B cell (primary cell): ENCODE measurements at places on chromosomes 7 and 10. TPM values are rescaled to one million over a fixed set of nuclear protein-coding genes. Genes with fewer than 3 reads are reported as not detected.

GRCh38 chr10:31757831-31758230, 170.8 kb downstream of the ARHGAP12 start:
- DNase-seq, result no peak

The MEOX2 gene
- not detected in 2 replicates for polyA plus RNA-seq

The PROSER2 gene
- 0.10 TPM in 1 of 2 replicates, not detected in the other for polyA plus RNA-seq

DNA sequence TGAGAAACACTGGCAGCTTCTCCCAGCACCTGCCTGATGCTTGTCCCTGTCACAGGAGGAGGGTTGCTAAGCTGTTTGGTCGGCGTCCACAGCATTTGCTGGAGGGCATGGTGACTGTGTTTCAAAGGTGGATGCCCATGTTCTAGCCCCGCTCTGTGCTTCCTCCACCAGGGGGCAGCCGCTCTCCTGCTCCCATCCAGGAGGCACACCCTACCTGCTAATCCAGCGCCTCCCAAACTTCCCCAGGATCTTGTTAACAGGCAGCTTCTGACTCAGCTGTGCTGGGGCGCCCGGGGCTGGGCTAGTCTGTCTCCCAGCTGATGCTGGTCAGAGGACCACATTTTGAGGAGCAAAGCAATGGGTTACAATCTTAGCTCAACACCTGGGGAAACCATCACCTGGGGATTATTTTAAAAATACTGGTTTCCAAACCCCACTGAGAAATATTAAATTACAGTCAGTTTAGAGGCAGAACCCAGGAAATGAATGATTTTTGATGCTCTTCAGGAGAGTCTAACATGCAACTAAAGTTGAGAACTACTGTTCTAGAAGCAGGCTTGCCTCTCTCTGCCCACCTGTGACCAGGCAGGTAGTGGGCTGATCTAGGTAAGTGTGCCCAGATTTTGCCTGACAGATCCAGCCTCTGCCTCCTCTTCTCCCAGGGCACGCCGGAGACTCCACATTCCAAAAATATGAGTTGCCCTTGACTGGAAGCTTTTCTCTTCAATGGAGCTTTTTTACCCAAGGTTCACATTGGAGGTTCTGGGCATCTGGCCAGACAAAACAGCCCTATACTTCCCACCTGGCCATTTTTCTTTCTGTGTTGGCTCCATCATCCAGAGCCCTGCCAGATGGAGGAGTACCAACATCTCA, 92.7 kb upstream of the GPR26 start:
- DNase-seq, result peak; percentile 37

The ACBD7 gene
- polyA plus RNA-seq, result 0.09 and 0.35 TPM in 2 replicates

- DNase-seq, result peak; percentile 18
These were observed 3.1 kb downstream of the HERPUD2 start for GRCh38 chr7:35691827-35692307.

The CYP3A5 gene
- not detected in 2 replicates for polyA plus RNA-seq

DNA sequence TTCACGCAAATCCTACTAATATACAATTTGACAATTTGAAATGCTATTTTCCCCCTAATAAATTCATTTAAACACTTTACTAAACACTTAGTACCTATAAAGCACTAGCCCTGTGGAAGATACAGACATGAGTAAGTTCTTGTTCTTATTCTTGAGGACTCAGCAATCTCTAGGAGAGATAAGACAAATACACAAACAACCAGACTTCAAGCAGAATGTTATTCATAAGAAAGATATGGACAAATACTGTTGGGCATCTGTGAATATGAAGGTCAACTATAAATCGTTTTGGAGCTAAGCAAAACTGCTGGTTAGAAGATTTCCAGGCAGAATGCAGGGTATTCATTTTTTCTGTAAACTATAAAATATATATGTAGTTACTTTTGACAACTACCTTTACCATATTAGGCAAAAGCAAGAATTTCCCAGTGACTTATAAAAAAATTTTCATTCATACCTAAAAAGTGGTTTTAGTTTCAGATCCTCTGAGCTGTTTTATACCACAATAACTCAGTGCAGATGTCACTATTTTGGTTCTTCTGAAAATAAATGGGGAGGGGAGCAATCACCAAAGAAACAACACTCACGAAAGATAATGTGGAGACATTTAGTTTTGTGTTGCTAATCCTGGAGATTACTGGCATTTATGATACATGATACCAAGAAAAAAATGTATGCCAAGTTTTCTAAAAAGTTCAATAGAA, 3.8 kb downstream of the VPS41 start:
- DNase-seq, result peak; percentile 15

GRCh38 chr7:29275018-29275318, 80.4 kb downstream of the CHN2 start:
- DNase-seq, result no peak

The CUBN gene
- polyA plus RNA-seq, result 4.7 and 5.7 TPM in 2 replicates

The JAKMIP3 gene
- polyA plus RNA-seq, result 0.20 and 0.21 TPM in 2 replicates

DNA sequence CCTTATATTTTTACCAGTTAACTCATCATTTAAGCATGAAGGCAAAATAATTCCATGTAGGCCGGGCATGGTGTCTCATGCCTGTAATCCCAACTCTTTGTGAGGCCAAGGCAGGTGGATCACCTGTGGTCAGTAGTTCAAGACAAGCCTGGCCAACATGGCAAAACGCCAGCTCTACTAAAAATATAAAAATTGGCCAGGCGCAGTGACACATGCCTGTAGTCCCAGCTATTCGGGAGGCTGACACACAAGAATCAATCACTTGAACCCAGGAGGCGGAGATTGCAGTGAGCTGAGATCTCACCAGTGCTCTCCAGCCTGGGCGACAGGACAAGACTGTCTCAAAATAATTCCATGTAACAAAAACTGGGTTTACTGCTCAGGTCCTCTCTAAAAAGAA, 18.3 kb downstream of the HNRNPA2B1 start:
- no peak for DNase-seq

- DNase-seq, result no peak
These were observed 34.6 kb upstream of the LRRC4 start for GRCh38 chr7:128065872-128066271.

GRCh38 chr7:120400806-120401455, 128.0 kb downstream of the KCND2 start:
- DNase-seq, result no peak

DNA sequence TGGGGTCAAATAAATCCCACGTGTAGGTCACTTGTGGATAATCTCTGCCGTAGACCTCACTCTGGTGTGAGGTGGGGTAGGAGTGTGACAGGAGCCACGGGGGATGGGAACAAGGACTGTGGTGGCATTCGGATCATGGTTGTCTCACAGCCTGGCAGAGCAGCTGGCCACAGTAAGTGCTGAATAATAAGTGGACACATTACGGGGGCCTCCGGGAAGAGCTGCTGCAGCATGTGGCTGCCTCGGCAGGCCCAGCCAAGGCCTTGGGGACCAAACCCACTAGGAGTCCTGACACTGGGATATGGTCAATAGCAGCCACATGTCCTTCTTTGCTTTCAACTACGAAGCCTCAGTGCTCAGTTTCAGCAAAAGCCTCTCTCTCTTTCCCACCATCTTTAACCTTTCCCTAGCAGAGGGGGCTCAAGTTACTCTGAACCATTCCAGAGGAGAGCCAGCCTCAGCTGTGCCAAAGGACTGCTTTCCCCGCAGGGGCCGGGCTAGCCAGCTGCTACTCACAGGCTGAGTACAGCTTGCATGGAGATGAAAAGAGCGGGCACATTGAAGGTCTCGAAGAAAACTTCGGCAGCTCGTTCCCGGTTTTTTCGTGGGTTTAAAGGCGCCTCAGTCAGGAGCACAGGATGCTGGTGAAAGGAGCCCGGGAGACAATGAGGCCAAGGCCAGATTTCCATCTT, 17.3 kb downstream of the ACTR1A start:
- no peak for DNase-seq

DNA sequence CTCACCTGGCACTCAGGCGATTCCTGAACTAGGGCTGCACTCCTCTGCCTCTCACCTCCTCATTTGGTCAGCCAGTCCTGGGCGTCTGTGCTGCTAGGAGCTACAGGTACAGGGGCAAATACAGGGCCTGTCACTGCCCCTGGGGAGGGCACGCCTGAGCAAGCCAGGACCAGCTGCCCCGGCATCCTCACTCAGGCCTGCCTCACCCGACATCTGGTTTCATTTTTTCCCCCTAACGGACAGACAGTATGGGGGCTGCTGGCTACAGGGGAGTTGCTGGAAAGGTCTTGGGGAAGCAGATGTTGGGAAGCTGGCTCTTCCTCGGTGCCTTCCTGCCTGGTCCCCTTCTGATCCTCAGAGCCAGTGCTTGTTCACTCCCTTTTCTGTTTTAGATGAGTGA, 77.3 kb upstream of the PPIF start:
- DNase-seq, result no peak

DNA sequence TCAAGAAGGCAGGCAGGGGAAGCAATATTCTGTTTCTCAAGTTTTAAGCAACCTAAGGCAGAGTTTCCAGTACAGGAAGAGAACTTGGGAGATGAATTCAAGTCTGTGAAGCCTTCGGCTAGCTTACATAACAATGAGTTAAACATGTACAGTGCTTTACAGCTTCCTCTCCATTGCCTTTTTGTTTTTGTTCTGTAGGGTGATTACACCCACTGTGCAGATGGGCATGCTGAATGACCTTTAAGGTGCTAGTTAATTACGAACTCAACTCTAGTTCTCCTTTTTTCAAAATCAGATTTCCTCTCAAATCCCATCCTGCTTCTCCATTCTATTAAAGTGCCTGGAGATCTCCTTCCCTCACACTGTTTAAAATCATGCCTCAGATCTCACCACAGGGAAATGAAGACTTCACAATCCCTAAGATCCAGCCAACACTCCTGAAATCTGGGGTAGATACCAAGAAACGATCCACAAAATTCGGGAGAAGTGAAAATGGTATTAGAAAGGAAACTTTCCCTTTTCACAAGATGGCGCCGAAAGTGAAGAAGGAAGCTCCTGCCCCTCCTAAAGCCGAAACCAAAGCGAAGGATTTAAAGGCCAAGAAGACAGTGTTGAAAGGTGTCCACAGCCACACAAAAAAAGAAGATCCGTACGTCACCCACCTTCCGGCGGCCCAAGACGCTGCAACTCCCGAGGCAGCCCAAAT, 16.8 kb upstream of the MSMB start:
- DNase-seq, result no peak

The FLNC gene
- polyA plus RNA-seq, result 0.01 TPM in 1 of 2 replicates, not detected in the other

The PAXIP1 gene
- 9.2 and 9.6 TPM in 2 replicates for polyA plus RNA-seq

DNA sequence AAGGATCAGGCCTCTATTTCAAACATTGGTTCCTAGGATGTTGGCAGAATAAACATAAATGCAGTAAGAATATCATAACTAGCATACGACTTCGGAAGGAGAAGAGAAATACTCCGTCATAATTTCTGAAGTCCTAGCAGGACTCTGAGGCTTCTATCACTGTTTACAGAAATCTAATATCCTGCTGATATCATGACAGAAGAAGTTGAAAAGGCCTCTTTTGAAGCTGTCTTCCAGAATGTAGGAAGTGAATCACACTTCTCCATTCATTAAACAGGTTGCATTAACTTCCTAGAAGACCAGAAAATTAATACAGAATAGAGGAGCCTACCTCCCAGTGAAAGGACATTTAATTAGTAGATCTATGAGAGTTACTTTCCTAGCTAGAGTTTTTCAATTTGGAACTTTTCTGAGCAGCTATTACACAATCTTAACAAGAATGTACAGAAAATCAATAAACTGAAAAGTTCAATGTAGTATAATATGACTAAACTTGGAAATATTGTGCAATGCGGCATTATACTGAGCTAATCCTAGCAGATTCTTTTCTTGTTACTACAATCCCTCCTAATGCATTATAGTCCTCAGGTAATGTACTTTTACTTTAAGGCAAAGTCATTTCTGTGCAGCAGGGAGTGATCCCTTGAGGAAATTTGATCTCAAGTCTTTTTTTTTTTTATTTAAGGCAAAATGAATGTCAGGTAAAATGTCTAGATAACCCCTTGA, 622.6 kb upstream of the CELF2 start:
- DNase-seq, result no peak

GRCh38 chr7:151125846-151126481, 39.7 kb downstream of the AGAP3 start:
- no peak for DNase-seq

- no peak for DNase-seq
These were observed 21.3 kb downstream of the ECHDC3 start for GRCh38 chr10:11763501-11763861.

DNA sequence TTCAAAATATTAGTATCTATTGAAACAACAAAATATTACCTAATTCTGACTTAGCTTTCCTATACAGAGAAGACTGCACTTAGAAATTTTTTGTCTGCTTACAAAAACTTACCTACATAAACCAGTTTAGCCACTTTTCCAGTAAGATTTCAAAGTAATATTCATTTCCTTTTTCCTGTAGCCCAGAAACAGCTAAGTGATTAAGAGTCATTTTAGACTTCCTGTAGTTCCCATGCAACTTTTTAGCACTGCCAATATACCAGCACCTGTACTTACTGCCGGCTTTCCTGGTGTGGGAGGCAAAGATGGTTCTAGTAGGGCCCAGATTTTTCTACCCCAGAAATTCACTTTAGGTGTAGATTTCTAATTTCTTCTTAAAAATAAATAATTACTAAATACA, 21.8 kb downstream of the NT5C2 start:
- no peak for DNase-seq

The UCMA gene
- polyA plus RNA-seq, result not detected in 2 replicates

GRCh38 chr10:63106111-63106755, 26.9 kb upstream of the NRBF2 start:
- no peak for DNase-seq

DNA sequence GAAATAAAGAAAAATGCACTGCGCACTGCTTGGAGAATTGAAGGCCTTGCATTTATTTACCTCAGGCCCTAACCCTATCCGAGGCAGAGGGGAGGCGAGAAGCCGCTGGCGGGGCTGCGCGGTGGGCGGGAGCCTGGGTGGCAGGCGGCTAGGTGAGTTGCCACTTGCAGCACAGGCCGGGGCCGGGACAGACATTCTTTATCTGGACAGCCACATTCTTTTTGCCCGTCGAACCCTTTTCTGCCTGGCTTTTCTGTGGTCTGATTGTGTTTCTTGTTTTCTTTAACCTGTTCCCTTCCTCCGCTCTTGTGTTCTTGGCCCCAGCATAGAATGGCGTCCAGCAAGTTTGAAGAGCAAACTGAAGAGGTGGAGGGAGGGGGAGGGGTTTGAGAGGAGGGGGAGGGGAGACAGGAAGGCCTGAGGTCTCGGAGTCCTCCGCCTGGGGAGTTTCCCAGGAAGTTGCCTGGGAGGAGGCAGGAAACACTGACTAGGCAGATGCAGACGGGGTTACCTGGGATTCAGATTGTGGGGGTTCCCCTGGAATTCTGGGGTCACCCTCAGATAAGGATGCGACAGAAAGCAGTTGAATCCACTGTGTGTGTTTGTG, 5.1 kb downstream of the SHH start:
- DNase-seq, result no peak

The C10orf53 gene
- not detected in 2 replicates for polyA plus RNA-seq

The RAMP3 gene
- not detected in 2 replicates for polyA plus RNA-seq

The HECTD2 gene
- 2.4 and 2.9 TPM in 2 replicates for polyA plus RNA-seq

DNA sequence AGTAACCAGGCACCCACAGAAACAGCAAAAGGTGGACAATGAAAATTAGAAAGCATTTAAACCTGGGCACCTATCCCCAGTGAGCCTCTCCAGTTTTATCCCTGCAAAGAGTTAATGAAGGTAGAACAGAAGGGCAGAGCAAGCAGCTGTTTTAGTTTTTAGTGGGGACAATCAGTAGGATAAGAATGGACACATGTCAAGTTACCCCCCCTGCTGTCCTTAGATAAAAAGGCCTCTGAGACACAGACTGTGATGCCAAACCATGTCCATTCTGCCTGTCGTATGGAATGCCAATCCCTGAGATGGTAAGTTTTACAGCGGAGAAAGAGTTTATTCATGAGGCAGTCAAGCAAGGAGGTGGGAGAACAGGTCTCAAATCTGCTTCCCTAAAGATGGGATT, 162.6 kb upstream of the AGR3 start:
- no peak for DNase-seq

The CDC14C gene
- not detected in 2 replicates for polyA plus RNA-seq

GRCh38 chr10:118481871-118482270, 113.6 kb downstream of the PRLHR start:
- DNase-seq, result no peak
